ENCODE measurements at places on chromosomes 6 and 20.

- DNase-seq: peak; percentile 25
These were observed 48.2 kb upstream of the TLDC2 start for GRCh38 chr20:36827541-36828279.

DNA sequence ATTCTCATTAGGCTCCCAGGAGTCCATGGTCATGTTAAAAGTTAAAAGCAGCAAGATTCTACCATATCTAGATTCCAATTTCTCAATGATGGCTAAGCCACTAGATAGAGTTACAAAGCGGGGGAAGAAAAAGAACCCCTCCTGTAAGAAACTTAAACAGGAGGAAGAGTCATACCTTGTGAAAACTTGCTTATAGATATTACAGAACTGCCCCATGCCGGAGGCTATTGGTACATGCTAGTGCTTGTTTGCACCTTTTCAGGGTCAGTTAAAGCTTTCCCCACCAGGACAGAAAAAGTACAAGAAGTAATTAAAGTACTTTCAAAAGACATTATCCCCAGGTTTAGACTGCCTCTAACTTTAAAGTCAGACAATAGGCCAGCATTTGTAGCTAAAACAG is 15.5 kb upstream of the GSTA3 start:
- DNase-seq: no peak

DNA sequence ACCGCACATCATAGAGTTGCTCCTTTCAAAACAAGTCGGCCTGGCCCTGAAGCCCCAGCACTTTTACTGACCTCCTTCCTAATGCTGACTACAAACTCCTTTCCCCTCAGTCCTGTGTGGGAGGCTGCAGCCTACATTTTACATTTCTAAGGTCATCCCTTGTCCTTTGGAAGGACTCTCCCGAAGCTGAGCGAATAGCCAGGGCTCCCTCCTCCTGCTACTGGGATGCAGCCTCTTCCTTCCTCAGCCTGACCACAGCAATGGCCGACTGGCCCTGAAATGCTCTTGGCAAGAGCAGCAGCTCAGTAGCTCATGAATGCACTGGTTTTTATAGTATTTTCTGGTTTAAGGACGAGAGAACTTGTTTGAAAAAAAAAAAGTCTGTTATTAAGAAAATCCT is 679 bp downstream of the ADGRF5 start:
- DNase-seq: no peak

- peak; percentile 16 for DNase-seq
These were observed 151.1 kb upstream of the B3GAT2 start for GRCh38 chr6:71107911-71108420.

GRCh38 chr6:82057846-82058554 is 189.5 kb downstream of the IBTK start:
- no peak for DNase-seq

DNA sequence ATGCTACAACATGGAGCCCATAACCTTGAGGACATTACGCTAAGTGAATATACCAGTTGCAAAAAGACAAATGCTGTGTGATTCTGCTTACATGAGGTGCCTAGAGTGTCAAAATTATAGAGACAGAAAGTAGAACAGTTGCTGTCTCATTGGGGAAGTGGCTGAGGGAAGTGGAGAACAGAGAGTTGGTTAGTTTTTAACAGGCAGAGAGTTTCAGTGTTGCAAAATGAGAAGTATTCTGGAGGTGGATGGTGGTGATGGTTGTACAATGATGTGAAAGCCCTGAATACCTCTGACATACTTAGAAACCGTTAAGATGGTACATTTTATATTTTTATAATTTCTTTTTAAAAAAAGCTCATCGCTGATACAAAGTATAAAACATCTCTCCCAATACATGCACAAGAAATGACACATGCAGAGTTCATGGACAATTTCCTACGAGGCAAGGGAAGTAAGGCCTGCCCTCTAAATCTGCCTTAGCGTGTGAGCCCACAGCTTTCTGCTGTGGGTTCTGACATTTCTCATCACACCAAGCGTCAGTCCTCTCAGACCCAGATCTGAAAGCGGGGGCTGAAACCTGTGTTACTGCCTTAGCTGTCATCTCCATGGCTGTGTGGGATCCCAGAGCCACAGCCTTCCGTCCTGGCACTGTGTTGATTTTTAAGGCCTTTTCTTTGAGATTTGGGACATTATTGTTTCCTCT is 126.0 kb downstream of the RNASET2 start:
- DNase-seq: peak; percentile 84

GRCh38 chr20:46349035-46349741 is 40.9 kb upstream of the CDH22 start:
- peak; percentile 48 for DNase-seq

DNA sequence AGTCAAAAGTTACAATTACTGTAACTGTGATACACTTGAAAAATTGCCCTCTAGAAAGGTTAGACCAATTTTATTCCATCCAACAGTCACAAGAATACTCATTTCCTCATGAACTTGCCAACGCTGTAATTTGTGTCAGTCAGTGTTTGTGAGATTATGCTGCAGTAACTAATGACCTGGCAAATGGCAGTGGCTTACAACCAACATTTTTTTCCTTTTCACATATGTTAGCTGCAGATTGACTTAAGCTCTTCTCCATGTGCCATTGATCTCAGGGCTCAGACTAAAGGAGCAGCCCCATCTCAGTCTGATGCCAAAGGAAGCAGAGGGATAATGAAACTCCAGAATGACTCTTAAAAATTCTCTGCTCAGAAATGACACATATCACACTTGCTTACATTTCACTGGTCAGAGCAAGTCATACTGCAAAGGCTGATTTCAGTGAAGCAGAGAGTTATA is 92.3 kb upstream of the ELOVL5 start:
- peak; percentile 58 for DNase-seq

DNA sequence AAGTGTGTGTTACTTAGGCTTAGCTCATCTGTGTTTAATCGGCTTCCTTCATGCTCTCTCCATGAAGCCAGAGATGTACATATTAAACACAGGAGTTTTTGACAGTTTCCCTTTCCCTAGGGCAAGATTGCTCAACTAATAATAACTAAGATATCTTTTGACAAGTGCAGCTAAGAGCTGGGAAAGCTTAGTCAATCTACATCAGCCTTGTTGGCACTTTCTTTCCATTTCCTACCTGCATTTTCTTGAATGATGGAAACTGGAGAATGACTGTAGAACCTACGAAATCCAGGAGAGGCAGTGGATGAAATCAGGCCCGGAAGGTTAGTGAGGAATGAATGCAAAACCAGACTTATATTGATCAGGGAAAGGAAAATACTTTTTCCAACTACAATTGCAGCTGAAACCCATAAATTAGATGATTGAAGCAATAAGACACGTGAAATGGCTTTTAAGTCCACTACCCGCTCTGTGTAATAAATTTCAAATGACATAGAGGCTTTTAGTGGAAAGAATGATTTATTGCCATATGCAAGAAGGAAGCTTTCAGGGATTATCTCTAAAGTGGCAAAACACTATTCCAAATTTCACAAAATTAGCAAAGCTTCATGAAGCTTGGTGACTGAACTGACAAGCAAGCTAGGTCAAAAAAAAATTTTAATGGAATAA is 237.2 kb upstream of the ID4 start:
- DNase-seq: no peak

DNA sequence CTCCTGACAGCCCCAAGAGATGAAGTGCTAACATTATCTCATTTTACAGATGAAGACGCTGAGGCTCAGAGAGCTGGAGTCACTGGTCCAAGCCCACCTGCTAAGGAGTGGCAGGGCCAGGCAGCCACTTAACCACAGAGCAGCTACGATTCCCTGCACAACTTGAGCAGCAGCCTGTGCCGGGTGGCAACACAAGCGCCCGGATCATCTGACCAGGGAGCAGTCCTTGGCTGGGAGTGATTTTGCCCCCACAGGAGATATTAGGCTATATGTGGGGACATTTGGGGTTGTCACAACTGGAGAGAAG is 93.2 kb upstream of the PTPN1 start:
- DNase-seq: no peak

GRCh38 chr6:2765896-2766766 is 938 bp downstream of the WRNIP1 start:
- peak; percentile 64 for DNase-seq

- DNase-seq: peak; percentile 91
These were observed 165.8 kb upstream of the CITED2 start for GRCh38 chr6:139540276-139540675.

DNA sequence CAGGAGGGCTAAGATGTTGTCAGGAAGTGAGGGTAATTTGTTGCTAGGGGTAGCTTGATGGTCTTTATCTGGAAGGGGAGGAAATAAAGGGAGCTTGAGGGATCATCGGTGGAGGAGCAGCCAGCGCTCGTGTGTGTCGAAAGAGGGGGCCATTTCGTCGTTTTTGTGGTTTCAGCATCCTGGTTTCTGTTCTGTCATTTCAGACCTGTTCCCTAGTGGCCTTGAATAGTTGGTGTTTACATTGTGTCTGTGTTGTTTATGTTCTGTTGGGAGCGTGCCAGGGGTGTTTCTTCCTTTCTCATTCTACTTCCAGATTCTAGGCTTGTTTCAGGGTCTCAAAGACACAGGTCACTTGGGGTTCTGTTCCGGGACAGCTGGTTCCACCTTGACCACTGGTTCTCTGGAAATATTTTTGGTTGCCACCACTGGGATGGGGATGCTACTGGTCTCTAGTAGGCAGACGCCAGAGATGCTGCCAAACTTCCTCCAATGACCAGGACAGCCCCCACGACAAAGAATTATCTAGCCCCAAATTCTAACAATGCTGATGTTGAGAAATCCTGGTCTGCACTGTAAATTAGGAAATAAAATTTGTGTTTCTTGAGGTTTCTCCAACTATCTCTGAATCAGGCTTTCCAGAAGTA is 113.9 kb upstream of the NAA20 start:
- DNase-seq: peak; percentile 92

- DNase-seq: no peak
These were observed 99.0 kb downstream of the FIG4 start for GRCh38 chr6:109790131-109790530.

- DNase-seq: no peak
These were observed 3.9 kb downstream of the ROMO1 start for GRCh38 chr20:35702824-35703695.

- peak; percentile 85 for DNase-seq
These were observed 193.7 kb downstream of the GJA10 start for GRCh38 chr6:90088009-90088408.

- DNase-seq: no peak
These were observed 968 bp upstream of the CCN5 start for GRCh38 chr20:44714102-44714700.

- DNase-seq: no peak
These were observed 619.0 kb downstream of the PHF3 start for GRCh38 chr6:64254558-64254957.

GRCh38 chr6:15331629-15332251 is 85.9 kb downstream of the JARID2 start:
- no peak for DNase-seq

GRCh38 chr6:5718231-5718947 is 288.3 kb downstream of the NRN1 start:
- DNase-seq: peak; percentile 30

- DNase-seq: peak; percentile 33
These were observed 2.6 kb downstream of the TFEB start for GRCh38 chr6:41732591-41733359.
